ENCODE measurements at places on chromosomes 11 and 22.

DNA sequence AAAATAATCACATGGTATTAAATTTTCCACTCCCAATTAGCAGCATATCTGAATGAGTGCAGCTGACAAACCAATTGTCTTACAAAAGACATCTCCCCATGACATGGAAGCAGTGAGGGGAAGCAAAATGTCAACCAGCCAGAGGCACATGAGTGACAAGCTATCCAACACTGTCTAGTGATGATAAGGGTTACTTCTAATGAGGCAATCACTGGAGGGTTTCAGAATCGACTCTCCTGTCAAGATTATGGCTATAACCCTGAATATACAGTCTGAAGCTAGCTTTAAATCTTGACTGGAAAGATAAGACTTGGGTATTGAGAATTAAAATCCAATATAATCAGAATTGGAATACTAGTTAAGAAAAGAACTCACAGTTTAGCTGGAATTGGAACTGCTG, 50.3 kb downstream of the AMBRA1 start:
- DNase-seq, result peak; percentile 71

- no peak for DNase-seq
Observed at GRCh38 chr11:46338988-46339666, 8.1 kb upstream of the DGKZ start.

DNA sequence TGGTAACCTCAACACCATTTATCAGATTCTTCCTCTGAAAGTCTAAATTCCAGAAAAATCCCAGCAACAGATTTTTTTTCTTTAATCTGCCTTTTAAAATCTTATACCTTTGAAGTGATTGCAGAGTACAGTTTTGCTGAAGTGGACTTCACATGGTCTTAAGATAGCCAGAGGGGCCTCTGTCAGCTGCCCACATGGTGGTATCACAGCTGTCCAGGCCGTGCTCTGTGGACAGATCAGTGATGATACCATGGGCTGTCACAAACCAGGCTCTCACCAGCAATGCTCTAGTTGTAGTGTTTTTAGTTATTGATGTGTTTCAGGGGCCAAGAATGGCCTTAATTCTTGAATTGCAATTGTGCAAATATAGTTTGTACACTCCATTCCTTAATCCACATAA, 44.0 kb downstream of the PARVA start:
- DNase-seq, result no peak

- DNase-seq, result peak; percentile 84
Observed at GRCh38 chr11:34358728-34359547, 1.1 kb upstream of the ABTB2 start.

- DNase-seq, result no peak
Observed at GRCh38 chr11:73003088-73003487, 139.0 kb downstream of the FCHSD2 start.

- no peak for DNase-seq
Observed at GRCh38 chr11:827146-827896, 398 bp upstream of the CRACR2B start.

DNA sequence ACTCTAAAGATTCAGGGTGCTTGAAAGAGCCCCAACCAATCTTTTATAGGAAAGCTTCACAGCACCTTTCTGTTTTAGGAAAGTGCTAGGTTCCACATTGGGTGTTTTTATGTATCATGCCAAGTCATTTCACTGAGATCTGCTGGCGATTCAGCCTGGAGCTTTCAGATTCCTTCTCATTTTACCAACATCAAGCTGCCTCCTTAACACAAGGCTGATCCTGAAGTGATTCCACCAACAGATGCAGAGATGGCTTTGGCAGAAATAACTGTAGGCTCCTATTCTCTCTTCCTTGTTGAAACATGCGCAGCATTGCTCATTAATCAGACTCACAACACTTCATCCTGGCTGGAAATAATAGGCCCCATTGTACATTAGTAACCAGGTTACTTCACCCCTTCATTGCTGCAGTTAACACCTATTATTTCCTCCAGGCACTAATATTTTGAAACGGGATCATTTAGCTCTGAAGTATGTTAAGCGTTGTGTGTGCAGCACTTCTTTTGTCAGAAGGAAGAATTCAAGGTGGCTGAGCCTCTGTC, 89.0 kb downstream of the OPCML start:
- no peak for DNase-seq

DNA sequence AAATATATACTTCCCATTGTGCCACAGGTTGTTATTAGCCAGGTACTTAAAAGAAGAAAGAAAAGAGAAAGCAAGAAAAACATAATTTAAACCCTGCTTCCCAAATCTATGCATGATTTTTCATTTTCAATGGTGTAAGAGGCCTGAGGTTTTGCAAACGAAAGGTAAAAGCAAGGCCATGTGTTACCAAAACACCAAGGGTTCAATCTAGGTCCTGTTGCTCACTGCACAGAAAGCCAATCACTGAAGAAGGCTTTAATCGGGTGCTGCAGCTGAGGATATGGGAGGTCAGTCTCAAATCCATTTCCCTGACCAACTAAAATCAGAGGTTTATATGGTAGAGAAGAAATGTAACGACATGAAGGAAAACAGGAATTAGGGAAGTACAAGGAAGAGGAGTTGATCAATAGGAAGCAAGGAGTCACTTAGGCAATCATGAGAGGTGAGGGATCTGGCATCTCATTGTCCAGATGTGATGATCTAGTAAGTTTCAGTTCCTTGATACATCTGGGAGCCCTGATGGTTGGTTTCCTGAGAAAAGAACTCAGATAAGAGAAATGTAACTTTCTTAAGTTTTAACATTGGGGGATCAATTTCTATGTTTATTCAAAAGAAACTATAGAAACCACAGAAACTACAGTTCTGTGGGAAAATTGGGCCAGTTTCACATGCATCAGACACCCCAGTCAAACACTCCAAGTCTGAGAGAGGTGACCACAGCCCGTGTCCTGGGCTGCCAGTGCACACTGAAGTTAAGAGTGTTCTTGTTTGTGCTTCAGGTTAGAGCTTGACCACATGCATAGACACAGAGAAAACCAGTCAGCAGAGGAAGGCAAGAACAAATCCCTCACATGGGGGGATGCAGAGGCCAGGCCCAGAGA, 18.1 kb upstream of the DKK3 start:
- DNase-seq, result no peak

- peak; percentile 50 for DNase-seq
Observed at GRCh38 chr22:46592390-46592872, 27.8 kb upstream of the GRAMD4 start.

- no peak for DNase-seq
Observed at GRCh38 chr22:39243439-39244135, 1.2 kb downstream of the PDGFB start.

GRCh38 chr11:29271616-29272015, 745.2 kb downstream of the KCNA4 start:
- no peak for DNase-seq

GRCh38 chr22:38799265-38800002, 5.5 kb upstream of the DNAL4 start:
- DNase-seq, result no peak
